ENCODE measurements at places on chromosomes 2 and 18.

GRCh38 chr2:113977660-113978523 lies 88.0 kb downstream of the ACTR3 start:
- no peak for DNase-seq

DNA sequence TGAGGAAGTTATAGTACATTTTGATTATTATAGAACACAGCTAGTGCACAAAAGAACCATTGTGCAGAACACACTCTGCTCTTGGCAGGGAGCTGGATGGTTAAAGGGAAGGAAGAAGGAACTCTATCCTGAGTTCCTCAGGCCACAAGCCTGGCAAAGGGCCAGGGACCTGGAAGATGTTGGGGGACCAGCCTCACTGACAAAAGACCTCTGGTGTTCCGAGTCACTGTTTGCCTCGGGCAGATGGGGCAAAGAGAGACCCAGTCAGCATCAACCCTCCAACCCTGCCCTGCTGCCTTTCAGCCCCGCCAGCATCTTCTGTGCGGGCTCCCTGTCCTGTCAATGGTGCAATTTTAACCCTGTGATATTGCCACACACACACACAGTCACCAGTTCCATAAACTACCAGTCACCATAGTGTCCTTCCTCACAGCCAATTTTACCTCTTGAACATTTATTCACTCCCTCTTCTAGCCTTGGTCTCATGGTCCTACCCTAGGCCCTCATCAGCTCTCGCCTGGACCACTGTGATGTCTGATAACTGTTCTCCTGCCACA lies 21.9 kb downstream of the NEMP2 start:
- DNase-seq: no peak

DNA sequence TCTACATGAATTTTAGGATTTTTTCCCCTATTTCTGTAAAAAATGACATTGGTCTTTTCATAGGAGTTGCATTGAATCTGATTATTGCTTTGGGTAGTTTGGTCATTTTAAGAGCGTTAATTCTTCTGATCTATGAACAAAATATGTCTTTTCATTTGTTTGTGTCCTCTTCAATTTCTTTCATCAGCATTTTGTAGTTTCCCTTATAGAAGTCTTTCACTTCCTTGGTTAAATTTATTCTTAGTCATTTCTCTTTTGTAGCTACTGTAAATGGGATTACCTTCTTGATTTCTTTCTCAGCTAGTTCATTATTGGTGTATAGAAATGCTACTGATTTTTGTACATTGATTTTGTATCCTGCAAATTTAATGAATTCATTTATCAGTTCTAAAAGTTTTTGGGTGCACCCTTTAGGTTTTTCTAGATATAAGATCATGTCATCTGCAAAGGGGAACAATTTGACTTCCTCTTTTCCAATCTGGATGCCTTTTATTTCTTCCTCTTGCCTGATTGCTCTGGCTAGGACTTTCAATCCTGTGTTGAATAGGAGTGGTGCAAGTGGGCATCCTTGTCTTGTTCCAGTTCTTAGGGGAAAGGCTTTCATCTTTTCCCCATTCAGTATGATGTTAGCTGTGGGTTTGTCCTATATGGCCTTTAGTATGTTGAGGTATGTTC lies 36.6 kb upstream of the AAK1 start:
- DNase-seq: no peak

DNA sequence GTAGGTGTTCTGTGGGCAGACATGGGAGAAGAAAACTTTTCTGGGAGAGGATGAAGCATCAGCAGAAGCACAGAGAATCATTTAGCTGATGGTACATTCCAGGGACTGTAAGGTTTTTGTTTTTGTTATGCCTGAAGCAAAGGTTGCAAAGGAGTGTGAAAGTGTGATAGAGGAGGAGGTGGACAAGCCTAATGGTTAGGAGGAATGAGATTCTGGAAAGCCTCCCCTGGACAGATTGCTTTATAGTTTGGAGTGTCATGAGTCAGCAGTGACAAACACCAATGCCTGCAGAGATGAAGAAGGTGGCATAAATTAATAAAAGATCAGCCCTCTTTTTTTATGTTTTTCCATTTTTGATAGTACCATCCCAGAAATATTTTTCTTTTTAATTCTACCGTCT lies 171.6 kb upstream of the BOD1L2 start:
- DNase-seq: no peak

DNA sequence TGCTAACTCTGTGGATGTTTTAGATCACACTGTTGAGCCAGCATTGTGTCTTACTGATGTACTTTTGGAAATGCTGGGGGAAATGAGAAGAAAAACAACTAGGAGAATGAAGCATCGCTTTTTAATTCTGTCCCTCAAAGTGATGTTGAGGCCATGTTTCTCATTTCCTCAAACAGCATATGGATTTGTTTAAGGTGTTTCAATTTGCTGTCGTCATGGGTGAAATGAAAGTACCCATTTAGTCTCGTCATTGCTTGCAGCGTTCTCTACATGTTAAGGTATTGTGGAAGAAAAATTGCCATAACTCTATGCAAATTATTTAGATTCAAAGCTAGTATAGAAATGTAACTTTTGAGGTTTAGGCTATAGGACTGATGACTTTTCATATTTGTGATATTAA lies 151.3 kb downstream of the KCTD1 start:
- no peak for DNase-seq

DNA sequence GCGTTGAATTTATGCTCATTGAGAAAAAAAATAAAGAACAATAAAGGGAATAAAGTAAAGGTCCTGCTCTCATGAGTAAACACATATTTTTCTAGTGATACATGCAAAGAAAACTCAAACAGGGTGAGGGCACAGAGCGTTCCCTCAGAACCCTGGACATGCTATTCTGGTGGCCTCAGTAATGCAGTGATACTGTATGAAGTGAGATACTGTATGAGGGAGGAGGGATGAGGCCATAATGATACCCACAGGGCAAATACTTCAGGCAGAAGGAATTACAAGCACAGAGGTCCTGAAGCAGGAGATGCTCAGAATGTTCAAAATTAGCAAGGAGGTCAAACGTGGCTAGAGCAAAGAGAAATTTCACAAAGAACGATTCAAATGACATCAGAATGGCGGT lies 28.4 kb upstream of the RNU4ATAC start:
- DNase-seq: no peak

GRCh38 chr2:85008252-85008651 lies 37.3 kb downstream of the KCMF1 start:
- no peak for DNase-seq

DNA sequence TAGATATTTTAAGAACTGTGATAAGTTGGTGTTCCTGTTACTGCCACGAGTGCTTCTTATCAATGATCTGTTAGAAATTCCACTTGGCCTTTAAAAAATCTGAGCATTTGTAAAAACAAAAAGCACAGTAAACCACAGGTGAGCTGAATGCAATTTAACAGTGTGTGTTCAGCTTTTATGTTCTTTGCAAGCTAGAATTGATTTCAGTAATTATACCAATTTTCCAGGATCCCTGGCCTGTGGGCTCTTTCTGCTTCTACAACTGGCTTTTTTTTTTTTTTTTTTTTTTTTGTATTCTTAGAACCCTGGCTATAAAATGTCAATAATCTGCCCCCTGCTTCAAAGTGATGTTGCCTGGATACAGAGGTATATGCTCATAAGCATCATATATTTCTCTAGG lies 548.5 kb upstream of the SLC8A1 start:
- no peak for DNase-seq

- no peak for DNase-seq
Observed at GRCh38 chr2:188381614-188382013, 89.9 kb downstream of the GULP1 start.

DNA sequence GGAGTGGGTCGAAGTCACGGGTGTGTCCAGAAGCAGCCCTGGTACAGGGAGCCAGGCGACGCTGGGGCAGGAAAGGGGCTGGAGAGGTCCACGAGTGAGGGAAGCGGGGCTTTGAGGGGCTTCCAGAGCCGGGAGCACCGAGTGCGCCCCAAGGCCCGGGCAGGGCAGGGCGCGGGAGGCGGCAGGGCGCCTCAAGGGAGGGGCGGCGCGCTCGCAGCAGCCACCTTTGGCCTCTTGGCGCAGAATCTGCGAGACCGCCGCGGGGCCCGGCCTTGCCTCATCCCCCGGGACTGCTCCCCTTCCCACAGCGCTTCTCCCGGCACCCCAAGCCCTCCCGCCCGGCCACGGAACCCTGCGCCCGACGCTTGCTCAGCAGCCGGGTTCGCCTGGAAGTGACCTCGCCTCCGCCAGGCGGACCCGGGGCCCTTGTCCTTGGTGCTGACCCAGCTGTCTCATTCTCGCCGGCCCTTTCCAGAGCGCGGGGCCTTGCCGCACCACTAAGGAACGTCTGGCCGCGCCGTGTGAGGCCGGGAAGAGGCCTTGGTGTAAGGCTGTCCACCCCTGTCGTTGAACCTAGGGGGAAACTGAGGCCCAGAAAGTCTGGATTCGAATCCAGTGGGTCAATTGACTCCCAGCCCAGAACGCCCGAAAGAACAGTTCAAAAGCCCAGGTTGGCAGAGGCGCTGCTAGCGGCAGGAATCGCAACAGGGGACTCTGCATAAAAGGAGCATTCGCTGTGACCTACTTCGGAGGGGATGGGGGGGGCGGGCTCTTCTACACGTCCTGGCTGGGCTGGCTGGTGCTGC lies 584 bp upstream of the DNER start:
- peak; percentile 8 for DNase-seq

DNA sequence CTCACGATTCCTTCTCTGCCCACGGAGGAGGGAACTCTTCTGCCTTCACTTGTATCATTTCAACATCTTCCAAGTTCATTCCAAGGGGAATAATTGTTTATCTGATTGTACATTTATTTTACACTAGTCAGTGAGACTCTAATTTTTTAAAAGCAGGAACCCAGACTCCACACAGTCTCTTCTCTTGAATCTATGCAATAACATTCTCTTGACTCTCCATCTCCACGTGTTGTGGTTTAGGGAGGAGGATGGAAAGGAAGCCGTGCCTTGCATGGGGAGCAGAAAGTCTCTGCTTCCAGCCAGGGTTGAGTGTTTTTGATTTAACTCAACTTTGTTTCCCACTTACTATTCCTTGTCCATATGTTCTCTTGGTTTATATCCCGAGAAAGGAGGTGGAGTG lies 131.1 kb upstream of the RIOK3 start:
- DNase-seq: no peak

GRCh38 chr2:198347349-198347748 lies 543.0 kb downstream of the PLCL1 start:
- DNase-seq: no peak

GRCh38 chr18:22345718-22346117 lies 72.0 kb downstream of the CTAGE1 start:
- no peak for DNase-seq

GRCh38 chr2:42844901-42845821 lies 52.8 kb upstream of the HAAO start:
- peak; percentile 59 for DNase-seq

- DNase-seq: no peak
Observed at GRCh38 chr18:23170137-23170536, 34.9 kb downstream of the CABLES1 start.

- peak; percentile 83 for DNase-seq
Observed at GRCh38 chr2:38665854-38666555, at the start of gene GALM. GALM (plus strand) TSS chr2:38666114; CDS start chr2:38666162, 48 bp downstream.

GRCh38 chr2:172423160-172423559 lies 4.2 kb upstream of the ITGA6 start:
- DNase-seq: no peak

GRCh38 chr2:72145658-72146329 lies 1.9 kb downstream of the CYP26B1 start:
- no peak for DNase-seq

GRCh38 chr18:49584394-49584793 lies 22.5 kb downstream of the LIPG start:
- DNase-seq: no peak

DNA sequence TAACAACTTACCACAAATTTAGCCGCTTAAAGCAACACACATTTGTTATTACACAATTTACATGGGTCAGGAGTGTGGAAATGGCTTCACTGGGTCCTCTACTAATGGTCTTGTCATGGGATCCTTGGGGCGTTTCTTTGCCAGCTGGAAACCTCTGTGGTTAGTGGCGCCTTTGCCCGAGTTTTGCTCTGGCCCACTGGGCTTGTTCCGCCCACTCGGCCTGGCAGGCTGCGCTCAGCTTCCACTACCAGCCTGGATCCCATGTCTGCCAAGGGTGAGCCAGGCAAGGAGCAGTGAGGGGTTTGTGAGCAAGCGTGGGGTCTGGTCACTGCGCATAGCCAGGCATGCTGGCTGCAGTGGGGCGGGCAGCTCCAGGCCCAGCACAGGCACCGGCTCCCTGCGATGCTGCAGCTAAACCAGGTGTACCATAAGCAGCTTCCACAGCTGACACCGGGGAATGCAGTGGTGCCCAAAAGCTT lies 16.2 kb upstream of the MBD2 start:
- DNase-seq: no peak

- no peak for DNase-seq
Observed at GRCh38 chr18:22974001-22974400, 40.9 kb downstream of the RBBP8 start.

GRCh38 chr18:76408480-76409067 lies 86.5 kb downstream of the ZNF516 start:
- DNase-seq: no peak

GRCh38 chr2:3704692-3705091 lies 1.3 kb downstream of the DCDC2C start:
- DNase-seq: no peak

DNA sequence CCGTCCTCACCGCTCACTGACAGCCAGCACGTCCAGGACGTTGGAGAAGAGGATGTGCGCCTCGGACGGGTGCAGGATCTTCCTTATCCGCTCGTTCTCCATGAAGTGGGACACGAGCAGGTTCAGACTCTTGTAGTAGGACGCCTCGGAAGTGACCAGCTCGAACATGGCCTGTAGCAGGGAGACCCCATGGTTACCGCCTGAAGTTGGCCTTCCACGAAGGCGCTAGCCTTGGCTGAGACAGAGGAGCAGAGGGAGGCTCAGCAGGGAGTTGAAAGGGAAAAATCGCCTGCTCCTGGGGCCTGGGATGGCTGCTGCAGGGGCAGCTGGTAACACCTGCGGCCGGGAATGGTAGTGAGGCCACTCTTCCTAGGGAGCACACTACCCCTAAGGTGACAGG lies 24.7 kb downstream of the SNORC start:
- DNase-seq: no peak

DNA sequence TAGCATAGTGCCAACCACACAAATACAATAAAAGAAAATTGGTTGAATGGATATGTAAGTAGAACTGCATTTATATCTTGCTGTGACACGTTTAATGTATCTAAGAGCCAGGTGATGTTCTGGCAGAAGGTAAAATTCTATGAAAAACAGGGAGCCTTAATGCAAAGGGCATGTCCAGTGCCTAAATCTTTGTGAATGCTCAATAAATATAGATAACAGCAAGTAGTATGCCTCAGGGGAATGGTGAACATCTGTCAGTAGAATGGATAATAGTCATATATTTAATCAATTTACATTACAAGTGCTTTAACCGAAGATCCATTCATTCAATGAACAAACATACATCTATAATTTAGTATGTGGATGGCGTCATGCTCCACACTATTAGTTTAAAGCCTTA lies 43.7 kb upstream of the NYAP2 start:
- no peak for DNase-seq

All from AG09319 (cell line).